Esophagus squamous epithelium (tissue), 5 donors: ENCODE measurements at places on chromosomes 4 and X. TPM values are rescaled to one million over a fixed set of nuclear protein-coding genes. Genes with fewer than 3 reads are reported as not detected.

The GAGE1 gene
- total RNA-seq = not detected

- H3K27me3 ChIP-seq = no peaks in the 10 kb centered on the region
- peak; percentile 71 for DNase-seq
- H3K4me3 ChIP-seq = peak overlapping the region; percentile 53
- no peaks in the 10 kb centered on the region for H3K36me3 ChIP-seq
- H3K4me1 ChIP-seq = peaks cover 9% of the 10 kb centered on the region
Observed at GRCh38 chr4:1579901-1580691, 104.0 kb downstream of the FAM53A start.

DNA sequence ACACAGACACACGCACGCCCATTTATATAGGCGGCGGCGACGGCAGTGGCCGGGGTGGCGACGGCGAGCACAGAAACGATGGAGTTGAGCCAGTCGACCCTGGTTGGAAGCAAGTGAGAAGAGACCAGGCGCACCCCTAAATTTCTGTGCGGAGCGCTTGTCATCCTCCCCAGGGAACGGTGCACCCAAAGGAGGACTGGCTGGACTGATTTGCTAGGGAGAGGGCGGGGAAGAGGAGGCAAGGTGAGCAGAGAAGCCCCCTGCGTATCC is 302 bp downstream of the NHS start:
- no peaks in the 10 kb centered on the region for H3K4me1 ChIP-seq
- H3K4me3 ChIP-seq = peak overlapping the region; percentile 57
- no peaks in the 10 kb centered on the region for H3K36me3 ChIP-seq
- no peak for DNase-seq
- peak overlapping the region; percentile 76 for H3K27ac ChIP-seq

DNA sequence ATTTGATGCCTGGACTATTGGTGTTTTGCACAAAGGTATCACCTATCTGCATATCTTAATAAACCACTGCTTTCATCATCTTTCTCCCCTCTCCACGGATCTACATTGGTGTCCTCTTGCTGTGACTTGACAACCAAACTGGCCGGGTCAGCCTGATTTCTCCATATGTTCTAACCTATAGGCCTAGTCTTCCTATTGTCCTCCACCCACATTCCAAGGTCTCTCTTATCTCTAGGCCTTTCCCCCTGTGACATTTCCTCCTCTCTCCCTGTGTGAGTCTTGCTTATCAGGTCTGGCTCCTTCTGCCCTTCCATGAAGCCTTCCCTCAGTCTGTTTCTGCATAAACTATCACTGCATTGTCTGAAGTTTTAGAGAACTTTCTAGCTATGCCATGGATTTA is 33.7 kb downstream of the ARHGAP24 start:
- H3K4me3 ChIP-seq = no peak overlapping the region
- H3K4me1 ChIP-seq = peaks cover 7% of the 10 kb centered on the region
- no peaks in the 10 kb centered on the region for H3K27me3 ChIP-seq
- H3K36me3 ChIP-seq = no peaks in the 10 kb centered on the region
- no peak for DNase-seq

- no peak for DNase-seq
- H3K4me1 ChIP-seq = no peaks in the 10 kb centered on the region
- no peaks in the 10 kb centered on the region for H3K27me3 ChIP-seq
Observed at GRCh38 chrX:11541510-11541909, 124.2 kb downstream of the ARHGAP6 start.

DNA sequence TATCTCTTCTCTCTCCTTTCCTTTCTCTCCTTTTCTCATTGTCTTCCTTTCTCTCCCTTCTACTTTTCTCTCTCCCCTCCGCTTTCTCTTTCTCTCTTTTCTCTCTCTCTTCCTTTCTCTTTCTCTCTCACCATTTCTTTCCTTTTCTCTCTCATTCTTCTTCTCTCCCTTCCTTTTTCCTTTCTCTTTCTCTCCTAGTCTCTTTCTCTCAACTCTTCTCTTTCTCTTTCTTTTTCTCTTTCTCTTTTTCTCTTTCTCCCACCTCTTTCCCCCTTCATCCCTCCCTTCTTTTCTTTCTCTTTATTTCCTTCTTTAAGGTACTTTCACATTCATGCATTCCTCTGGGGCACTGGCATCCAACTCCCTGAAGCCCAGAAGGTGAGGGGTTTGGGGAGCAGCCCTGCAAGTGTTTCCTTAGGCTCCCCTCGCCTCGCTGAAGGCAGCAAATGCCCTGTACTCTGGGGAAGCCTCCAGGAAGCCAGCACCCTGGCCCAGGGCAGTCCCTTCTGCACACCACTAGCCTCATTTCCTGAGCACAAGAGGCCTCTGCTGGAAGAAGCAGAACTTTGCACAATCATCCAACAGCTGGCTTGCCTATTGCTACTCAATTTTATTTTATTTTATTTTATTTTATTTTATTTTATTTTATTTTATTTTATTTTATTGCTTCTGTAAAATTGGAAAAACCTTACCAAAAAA is 124.2 kb downstream of the NFKB1 start:
- H3K36me3 ChIP-seq = no peaks in the 10 kb centered on the region
- no peak overlapping the region for H3K27ac ChIP-seq
- no peaks in the 10 kb centered on the region for H3K4me1 ChIP-seq
- no peaks in the 10 kb centered on the region for H3K27me3 ChIP-seq
- no peak overlapping the region for H3K4me3 ChIP-seq

DNA sequence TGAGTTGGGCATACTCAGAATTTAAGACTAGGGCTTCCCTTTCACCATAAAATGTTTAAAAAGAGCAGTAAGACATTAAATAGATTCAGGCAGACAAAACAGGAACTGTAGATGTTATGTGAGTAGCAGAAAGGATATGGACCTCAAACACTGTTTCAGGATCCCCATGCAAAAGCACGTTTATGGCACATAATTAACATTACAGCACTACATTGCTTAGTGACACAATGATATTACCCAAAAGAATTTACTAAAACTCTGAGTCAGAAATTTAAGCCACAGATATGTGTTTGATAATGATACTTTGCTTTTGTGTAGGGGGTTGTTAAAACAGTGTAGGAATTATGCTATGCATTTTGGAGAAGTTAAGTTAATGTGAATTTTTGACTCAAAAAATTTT is 266.3 kb downstream of the PDGFC start:
- H3K27ac ChIP-seq = no peak overlapping the region
- DNase-seq = no peak
- H3K27me3 ChIP-seq = no peaks in the 10 kb centered on the region
- no peaks in the 10 kb centered on the region for H3K36me3 ChIP-seq
